ENCODE measurements at places on chromosomes 3 and 15.

DNA sequence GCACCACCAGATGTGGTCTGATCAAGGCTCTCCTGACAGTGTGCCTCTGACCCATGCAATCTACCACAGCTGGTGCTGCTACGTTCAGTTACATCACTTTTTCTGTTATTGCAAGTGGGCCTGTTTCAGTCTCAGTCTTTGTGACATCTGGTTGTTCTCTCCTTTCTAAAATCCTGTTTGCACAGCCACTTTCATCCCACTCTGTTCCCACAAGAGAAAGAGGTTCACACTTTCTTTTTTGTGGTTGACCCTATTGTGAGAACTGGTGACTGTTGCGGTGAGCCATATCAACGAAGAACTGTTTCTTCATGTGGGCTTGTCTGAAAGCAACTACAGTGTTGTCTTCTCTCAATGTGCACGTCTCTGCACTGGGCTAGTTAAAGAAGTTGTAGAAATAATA, 342.8 kb upstream of the ARPP21 start:
- DNase-seq = no peak

GRCh38 chr3:53180305-53181023, 19.5 kb downstream of the PRKCD start:
- DNase-seq = no peak

- no peak for DNase-seq
Measured at GRCh38 chr3:140177943-140178342, 243.0 kb downstream of the CLSTN2 start.

- no peak for DNase-seq
Measured at GRCh38 chr3:35528728-35529127, 110.6 kb upstream of the ARPP21 start.

GRCh38 chr3:153210146-153210545, 48.1 kb downstream of the RAP2B start:
- DNase-seq = no peak

DNA sequence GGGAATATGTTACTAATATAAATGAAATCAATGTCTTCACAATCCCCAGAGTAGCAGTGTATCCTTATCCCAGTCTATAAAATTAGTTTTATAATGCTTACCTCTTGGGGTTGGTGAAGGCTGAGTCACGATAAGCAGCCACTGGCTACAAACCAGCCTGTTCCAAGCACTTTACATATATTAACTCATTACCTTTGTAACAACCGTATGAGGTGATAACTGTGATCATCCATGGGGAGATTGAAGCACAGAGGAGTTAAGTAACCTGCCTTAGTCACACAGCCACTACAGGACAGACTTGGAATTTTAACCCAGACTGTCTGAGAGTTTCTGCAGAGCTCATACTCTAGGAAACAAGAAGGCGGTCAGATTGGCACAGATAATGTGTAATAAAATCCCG, 43.3 kb upstream of the MITF start:
- DNase-seq = no peak

DNA sequence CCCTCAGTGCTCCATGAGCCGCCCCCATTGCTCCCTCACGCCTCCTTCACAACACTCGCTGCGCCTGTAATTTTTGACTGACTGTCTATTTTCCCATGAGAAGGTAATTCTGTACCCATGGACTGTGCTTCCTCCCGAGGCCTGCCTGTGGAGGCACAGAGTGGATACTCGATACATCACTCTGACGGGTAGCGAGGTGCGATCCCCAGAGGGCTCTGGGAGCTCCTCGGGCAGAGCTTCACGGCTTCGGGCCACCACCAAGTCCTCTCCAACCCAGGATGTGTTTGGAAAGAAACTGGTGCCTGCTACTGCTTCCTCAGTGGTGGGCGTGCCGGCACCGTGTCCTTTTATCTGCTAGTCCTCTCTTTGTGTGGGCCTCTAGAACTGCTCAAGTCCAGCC, 108.6 kb upstream of the DLG1 start:
- DNase-seq = no peak

GRCh38 chr3:28716939-28717338, 368.3 kb upstream of the AZI2 start:
- no peak for DNase-seq

DNA sequence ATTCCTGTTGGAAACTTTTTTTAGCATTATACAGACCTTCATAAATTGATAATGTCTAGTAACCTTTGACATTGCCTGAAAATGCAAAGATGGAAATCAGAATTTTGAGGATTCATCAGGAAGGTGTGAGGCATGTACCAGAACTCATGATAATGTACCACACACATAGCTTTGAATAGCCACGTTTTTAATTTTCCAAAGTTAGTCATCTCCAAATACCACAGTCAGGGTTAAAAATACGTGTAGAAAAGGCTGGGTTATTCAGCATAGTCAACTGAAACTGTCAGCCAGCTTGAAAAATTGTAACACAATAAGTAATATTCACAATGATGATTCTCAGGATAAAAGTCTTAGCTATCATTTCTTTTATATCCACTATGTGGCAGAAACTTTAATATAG, 102.0 kb upstream of the THRB start:
- no peak for DNase-seq

GRCh38 chr3:3587647-3587972, 211.6 kb upstream of the LRRN1 start:
- no peak for DNase-seq

DNA sequence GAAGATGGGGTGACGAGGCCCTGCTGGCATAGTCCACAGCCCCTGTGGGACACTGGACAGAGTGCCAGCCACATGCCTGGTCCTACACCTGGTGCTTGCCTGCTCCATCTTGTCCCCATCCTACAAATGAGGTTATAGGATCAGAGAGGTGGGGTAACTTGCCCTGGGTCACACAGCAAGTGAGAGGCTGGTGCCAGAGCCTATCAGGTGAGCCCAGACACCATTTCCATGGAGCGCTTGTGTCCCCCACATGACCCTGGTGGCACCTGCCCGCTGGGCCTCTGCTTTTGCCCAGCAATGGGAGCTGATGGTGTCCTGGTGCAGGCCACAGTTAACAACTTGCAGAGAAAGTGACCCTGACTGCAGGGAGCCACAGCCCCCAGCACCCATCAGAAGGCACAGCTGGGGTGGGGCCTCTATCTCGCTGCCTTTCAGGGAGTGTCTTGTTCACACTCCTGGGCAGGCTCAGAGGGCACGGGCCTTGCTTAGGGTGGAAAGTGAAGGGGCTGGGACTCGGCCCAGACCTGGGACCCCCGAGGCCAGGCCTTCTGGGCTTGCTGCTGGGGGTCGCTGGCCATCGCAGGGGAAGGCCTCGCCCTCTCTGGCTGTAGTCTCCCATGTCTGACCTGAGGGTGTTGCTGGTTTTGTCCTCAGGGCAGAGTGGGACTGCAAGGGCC, 7.2 kb downstream of the PLXNA1 start:
- DNase-seq = no peak

GRCh38 chr3:108295421-108296175, 750 bp upstream of the HHLA2 start:
- no peak for DNase-seq

DNA sequence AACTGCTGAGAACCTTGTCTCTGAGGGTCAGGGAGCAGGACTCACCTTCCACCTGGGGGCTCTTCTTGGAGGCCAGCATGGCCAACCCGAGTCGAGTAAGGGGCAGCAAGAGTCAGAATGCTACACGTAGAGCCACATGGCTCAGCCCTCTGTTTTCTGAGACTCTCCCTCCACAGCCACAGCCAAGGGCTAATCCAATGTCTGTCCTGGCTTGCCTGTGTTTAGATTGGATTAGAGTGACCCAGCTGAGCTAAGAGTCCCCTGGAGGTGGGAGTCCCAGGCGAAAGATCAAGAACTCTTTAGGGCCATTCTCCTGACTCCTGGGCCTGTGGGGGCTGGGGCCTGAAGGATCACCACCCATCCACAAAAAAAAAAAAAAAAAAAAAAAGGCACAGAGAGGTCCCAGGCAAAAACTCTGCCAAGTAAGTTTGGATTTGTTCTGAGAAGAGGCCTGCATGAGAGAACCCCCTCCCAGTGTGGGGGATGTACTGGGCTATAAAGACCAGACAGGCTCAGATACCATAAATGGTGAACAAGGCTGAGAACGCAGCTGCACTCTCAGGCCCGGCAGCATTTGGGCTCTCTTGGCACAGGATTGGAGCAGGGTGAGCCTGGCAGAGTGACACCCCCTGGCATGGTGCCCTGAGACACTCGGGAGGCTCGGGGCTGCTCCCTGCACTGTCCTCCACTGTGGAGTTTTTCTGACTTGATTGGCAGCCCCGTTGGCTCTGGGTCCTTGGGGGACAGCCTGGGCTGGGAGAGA, 88.0 kb upstream of the OSBPL11 start:
- DNase-seq = no peak

GRCh38 chr3:11019116-11019819, 26.7 kb downstream of the SLC6A1 start:
- DNase-seq = no peak

DNA sequence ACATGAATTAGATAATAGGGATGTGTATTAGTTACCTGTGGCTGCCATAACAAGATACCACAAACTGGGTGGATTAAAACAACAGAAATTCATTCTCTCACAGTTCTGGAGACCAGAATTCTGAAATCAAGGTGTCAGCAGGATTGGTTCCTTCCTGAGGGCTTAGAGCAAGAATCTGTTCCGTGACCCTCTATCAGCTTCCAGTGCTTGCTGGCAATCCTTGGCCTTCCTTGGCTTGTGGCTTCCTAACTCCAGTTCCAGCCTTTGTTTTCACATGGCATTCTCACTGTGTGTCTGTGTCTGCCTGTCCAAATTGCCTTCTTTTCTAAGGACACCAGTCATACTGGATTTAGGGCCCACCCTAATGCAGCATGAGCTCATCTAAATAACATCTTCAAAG, 94.4 kb upstream of the NR2E3 start:
- DNase-seq = no peak

- DNase-seq = no peak
Measured at GRCh38 chr3:110397115-110397514, 674.5 kb upstream of the NECTIN3 start.

DNA sequence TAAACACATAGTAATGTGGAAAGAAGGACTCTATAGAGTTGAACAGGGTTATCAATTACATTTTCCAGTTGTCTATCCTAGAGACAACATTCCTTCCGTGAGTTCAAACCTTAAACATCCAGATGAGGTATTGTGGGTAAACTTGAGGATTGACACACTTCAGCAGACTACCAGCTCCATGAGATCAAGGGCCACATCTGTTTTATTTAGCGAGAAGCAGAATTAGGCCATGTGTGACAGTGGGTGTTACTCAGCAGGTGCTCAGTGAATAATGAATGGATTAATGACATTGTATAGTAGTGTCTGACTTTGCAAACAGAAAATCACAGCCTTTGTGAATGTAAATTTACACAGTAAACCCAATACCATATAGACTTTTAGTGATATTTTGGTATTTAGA, 941.1 kb upstream of the CFAP20DC start:
- DNase-seq = no peak

GRCh38 chr3:113292933-113293332, 81.6 kb downstream of the BOC start:
- DNase-seq = no peak

DNA sequence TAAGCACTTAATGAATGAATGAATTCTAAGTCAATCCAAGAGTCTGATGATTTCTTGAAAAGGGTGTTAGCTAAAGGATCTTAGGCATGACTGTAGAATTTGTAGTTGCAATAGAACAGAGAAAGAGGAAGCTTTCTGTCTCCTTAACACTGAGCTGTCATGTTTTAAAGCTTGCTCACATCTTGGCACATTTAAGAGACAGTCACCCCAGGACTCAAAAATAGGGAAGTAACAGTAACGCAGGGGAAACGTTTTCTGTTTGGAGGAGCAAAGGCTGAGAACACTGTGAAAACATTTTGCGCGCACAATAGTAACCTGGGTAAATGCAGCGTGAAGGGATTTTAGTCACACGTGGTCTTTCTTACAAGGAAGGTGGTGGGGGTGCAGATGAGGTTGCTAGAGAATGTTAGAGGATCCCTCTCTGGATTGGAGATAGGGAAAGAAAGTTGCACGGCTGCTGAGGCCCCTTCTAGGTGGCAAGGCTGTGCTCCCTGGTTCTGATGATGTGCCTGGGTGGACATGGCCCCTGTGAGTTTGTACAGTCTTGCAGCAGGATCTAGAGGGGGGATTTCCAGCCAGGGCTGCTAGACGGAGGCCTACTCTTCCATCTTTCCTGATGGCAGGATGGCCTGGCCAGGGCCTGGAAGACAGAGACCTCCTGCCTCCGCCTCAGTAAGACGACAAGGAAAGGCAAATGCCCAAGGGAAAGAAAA, 12.0 kb downstream of the STARD5 start:
- no peak for DNase-seq

GRCh38 chr15:56053046-56053400, 59.6 kb upstream of the NEDD4 start:
- no peak for DNase-seq

- no peak for DNase-seq
Measured at GRCh38 chr3:107829185-107829584, 261.6 kb downstream of the CD47 start.

DNA sequence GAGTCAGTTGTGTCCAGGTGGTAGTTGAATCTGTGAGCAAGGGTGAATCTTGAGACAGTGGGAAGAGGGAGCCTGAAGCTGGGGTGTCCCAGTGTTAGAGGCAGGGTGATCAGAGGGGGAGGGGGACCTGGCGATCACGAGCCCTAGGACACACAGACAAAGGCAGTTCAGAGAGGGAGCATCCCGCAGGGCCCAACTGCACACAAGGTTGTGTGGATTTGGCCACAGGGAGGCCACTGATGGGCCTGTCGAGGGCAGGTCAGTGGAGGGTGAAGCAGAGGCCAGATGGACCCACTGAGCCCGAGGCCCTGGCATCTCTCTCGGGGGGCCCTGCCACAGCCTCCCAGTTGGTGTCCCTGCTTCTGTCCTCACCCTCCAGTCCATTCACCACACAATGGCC, 48.6 kb upstream of the SMAD6 start:
- no peak for DNase-seq

GRCh38 chr3:127851899-127852298, 29.6 kb upstream of the MGLL start:
- DNase-seq = no peak

DNA sequence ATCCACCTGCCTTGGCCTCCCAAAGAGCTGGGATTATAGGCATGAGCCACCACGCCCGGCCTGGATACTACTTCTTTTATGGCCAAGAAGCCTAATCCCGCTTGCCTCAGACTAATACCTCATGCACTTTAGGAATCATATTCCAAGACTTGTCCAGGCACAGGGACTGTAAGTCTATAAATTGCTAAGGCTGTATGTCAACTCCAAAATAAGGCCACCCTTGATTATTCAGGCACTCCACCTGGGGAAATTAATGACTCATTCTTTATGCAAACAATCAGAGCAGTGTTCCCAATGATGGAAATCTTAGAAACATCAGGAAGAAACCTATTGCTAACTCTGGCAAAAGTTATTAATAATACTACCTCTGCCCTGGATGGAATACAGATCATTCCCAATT, 98.4 kb downstream of the ERC2 start:
- DNase-seq = no peak
